ENCODE measurements at places on chromosomes 3 and 15.

- DNase-seq: no peak
Measured at GRCh38 chr3:127888564-127889107, 26.4 kb upstream of the KBTBD12 start.

DNA sequence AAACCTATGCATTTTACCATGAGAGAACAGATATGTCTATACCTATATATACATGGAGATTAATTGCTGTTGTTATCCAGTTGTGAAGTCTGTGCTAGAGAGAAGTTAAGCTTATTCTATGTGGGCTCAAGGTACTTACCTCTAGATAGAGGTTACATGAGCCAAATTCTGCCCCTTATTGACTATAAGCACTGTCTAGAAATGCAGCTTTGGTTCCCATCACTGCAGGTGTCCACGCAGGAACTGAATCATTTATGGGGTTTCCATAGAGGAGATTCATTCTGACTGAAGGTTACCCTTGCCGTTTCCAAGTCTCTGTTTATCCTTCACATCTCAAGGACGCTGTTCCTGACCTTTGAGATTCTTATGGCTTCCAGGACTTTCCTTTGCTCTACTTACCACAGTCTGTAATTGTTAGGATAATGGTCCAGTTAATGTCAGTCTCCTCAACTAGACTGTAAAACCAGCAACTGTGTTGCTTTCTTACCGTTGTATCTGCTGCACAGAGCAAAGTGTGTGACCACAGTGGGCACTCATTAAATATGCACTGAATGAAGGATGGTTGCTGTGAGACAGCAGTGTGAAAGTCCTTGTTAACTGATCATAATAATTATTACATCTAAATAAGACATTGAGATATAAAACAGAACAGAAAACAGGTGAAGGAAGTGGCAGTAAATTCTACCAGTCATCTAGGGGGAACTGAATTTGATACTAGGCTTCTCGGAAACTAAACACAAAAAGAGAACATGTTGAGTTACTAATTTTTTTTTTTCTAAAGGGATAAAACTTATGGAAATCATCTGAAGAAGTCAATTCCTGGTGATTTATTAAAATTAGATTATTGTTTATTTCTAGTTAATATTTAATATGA lies 44.0 kb upstream of the BCL6 start:
- DNase-seq: no peak

GRCh38 chr3:14441920-14442300 lies 39.5 kb downstream of the SLC6A6 start:
- DNase-seq: no peak

- DNase-seq: no peak
Measured at GRCh38 chr3:42847731-42848130, 27.9 kb downstream of the CYP8B1 start.

Data from activated naive CD4-positive, alpha-beta T cell (primary cell).